ENCODE measurements at places on chromosomes 4 and X.

GRCh38 chr4:114997576-114998247 lies 115.7 kb downstream of the NDST4 start:
- DNase-seq: no peak

- DNase-seq: peak; percentile 84
Observed at GRCh38 chr4:3044870-3045819, 29.2 kb downstream of the HTT-AS start.

DNA sequence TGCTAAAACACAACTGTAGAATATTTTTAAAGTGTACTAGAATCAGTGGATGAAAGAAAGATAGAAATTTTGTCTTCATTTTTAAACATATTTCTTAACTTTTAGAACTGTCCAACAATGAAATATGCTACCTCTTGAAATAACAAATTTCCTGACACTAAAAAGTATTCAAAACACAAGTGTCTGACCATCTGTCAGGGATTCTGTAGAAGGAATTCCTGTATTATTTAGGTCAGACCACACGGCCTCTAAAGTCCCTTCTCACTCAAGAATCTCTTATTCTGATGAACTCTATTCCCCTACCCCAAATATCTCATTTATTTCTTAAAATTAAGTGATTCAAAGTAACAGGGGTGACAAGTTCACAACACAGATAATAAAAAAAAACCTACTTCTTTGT lies 99.1 kb downstream of the MAML3 start:
- DNase-seq: no peak

DNA sequence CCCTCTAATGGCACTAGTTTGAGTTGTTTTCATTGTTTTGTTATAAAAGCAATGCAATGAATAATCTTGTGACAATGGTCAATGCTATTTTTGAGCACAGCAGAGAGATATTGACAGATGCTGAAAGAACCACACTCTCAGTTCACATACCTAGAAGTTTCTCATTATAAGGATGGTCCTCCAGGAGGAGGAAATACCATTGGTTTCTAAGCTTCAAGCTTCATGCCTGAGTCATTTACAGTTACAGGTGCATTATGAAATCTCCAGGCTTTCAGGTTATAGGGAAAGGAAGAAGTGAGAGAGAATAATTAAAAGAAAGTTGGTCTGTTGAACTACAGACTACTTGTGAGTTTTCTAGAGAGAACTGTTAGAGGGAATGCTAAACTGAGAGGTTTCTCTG lies 75.3 kb downstream of the PWWP3B start:
- DNase-seq: no peak

GRCh38 chrX:51420610-51421009 lies 75.8 kb downstream of the NUDT11 start:
- peak; percentile 53 for DNase-seq

DNA sequence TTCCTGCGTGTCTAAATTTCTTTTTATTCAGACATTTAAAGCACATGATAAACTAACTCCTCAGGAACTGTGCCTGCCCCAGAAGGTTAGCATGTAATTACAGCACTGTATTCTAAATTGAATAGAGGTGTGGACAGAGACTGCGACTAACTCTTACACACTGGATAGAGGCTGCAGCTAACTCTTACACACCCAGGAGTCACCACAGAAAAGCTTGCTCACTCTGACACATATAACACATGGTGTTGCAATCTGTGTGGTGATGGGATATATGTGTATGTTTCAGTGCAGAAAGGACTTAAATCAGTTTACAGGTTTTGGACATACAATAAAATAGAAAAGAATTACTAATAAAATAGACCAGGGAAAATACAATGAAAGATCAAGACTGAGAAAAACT lies 41.5 kb downstream of the SMAD1 start:
- DNase-seq: no peak

DNA sequence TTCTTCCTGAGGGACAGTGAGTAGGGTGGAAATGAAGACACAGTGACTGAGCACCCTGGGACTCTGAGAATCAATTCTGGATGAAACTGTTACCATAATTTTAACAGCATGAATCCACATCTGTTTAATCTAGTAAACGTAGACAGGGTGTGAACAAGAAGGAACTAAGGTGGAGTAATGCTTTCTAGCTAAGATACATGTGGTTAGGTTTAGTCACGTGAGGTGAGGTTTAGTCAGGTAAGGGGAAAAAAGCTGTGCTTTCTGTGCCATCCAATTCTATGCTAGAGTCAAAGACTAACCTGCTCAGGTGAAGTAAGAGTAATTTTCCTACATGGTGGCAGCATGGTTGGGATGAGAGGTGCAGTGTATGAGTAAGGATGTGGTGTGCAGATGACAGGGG lies 54.0 kb upstream of the C4orf54 start:
- DNase-seq: no peak

- no peak for DNase-seq
Observed at GRCh38 chr4:120948382-120948781, 25.9 kb upstream of the PRDM5 start.

- no peak for DNase-seq
Observed at GRCh38 chr4:6753103-6753560, 29.4 kb upstream of the KIAA0232 start.

DNA sequence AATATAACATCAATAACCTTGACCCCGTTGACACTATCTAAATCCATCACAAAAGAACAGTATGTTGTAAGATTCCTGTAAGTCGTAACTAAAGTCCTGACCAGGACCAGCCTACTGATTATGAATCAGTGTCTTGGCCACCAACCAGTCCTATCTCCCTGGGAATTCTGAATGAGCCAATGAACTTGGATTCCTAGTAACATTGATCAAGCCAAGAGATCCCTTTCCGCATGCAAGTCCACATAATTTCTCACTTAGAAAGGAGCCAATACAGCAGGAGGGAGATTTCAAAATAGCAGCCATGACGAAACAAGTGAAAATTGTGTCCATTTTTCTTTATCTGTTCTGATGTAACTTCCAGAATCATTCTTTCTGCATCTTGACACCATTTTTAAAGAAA lies 9.5 kb downstream of the XPNPEP2 start:
- no peak for DNase-seq

GRCh38 chr4:55125087-55125721 lies at the start of gene KDR:
Gene KDR (minus strand): TSS chr4:55125595. CDS start chr4:55125293, 302 bp downstream.
- DNase-seq: no peak

DNA sequence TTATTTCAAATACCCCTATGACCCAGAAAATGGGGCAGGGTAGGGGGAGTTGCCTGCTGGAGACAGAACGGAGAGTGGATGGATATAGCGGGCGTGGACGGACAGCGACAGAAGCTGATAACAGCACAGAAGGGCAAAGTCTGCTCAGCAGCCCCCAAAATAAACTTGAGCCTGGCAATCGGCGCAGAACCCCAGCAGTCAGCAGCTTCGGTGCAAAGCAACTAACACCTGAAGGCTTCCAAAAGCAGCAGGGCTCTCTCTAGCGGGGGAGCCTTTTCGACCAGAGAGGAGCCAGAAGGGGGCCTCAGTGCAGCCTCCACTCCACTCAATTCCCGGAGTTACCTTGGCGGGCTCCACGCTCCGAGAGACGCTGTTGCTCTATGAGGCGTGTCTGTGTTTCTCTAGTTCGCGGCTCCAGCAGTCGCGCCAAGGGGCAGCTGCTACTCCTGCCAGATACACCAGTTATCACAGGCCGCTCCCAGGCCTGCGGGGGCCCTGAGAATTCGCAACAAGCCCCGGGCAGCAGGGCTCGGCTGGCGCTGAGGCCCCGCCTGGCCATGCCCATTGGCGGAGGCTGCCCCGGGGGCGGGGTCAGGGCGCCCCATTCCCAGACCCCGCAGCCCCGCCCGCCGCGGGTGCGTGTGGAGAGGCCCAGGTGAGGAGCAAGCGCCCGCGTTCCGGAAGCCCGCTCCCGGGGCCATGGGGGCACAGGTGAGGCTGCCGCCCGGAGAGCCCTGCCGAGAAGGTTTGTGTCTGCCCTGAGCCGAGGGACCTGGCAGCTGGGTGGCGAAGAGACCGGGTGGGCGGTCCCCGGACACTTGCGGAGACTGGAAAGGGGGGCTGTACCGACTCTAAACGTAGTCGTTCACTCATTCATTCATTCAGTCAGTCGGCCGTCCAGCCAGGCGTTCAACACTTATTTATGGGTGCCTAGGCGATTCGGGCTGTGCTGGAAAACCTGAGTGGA lies at the start of the genes CNGA1 and NIPAL1:
Gene CNGA1, minus strand, starts transcription at position 541 of the 967 bp plus-strand sequence. CDS start 63,992 bp downstream, outside the sequence.
Gene NIPAL1, plus strand, starts transcription at position 632 of the 967 bp plus-strand sequence. Its CDS starts 68 bp downstream, at position 700.
- DNase-seq: peak; percentile 64

DNA sequence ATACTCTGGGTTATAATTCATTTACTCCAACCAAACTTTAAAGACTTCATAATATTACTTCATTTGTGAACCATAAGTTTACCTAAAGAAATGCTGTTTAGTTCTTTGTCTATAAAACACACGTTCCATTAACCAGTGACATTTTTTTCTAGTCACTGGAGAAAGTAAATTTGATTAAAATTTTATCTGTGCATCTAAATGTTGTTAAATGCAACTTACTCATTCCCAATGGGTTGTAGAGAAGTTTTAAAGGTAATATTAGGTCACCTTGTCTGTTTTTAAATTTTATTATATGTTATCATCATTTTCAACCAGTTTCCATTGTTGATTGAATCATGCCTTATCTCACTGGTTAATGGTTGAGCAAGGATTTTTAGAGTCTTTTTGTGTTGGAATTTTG lies 401.4 kb downstream of the CCSER1 start:
- no peak for DNase-seq

Data from CD4-positive, alpha-beta T cell treated with Interleukin-1 beta for 1 hour (primary cell).